Body of pancreas (tissue), 4 donors: ENCODE measurements at places on chromosomes 16 and 17.

DNA sequence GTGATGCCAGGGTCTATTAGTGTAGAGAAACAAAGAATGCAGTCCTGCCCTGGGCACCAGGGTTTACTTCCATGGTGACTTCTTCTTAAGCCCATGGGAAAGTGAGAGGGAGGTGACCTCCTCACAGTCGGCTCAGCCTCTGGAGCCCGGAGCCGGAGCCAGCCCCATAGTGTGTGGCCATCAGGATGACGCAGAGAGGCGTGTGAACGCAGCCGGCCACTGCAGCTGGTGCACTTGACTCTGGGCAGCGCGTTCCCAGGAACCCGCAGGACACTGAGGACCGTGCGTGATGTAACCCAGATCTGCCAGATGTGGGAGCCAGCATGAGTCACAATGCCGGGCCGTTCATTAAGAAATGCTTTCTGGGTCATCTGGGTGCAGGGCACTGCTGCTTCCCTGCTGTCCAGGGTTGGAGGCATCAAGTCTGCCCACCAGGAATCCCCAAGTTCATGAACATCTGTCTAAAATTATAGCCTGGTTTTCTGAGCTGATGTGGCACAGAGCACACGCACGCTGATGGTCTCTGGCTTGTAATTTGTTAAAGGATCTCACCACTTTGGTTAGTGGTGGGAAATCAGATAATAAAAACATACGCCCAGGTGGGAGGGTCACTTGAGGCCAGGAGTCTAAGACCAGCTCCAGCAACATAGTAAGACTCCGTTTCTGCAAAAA is 114.1 kb downstream of the PITPNC1 start:
- peak; percentile 99 for DNase-seq

GRCh38 chr17:40501499-40501911 is at the start of gene TNS4:
TSS of gene TNS4 (minus strand) at chr17:40501623. CDS start at chr17:40496425, 5,198 bp downstream.
- no peak for DNase-seq

DNA sequence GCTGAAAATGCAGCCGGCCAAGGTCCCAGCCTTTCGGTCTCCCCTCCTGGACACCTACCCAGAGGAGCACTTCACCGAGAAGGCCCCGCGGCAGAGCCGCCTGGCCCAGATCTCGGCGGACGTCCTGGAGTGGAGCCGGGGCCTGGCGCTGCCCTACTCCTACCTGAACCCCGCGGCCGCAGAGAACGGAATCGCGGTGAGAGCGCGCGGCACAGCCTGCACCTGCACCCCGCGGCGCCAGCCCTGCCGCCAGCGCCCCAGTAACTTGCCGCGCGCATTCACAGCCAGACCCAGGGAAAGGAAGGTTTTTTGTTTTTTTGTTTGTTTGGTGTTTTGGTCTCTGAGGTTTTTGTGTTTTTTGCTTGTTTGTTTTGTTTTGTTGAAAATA is 15.2 kb downstream of the ALOX12B start:
- DNase-seq: no peak

DNA sequence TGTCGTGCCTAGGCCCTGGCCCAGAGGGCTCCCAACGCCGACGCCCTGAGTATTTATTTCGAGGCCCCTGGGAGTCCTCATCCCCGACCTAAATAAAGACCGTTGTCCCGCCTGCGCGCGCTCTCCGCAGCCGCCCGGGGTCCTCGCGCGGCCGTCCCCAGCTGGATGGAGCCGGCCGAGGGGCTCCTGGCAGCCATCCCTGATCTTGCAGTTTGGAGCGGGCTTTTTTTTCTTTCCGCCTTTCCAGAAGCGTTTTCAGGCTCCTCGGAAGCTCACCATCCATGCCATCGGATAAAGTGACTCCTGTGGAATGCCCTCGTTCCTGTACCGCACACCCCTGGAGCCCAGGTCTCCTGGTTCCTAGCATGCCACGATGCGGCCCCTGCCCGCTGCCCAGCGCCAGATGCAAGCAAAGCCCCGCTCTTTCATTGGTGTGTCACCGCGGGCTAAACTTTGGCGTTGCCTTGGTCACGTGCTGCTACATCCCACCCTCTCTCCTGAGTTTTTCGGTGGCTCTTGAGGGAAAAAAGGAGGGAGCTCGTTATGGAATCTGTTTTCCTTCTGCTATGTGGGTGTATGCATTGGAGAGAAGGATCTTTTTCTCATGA is 716 bp downstream of the TMEM94 start:
- no peak for DNase-seq

DNA sequence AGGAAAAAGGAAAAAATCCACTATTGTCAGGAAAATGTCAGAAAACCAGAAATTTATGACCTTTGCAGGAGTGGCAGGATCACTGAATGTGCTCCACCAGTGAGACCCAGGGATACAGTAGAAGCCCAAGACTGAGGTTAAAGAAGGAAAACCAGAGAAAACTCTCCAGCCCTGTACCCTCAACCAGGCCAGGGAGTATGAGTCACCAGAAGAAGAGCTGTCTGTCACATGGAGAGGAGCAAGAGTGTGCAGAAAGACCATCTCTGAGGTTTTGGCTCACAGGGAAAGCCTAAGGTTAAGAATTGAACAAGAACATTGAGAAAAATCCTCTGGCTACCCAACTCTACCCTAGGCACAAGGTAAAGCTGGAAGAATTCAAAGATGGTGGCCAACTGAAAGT is 47.6 kb upstream of the MON1B start:
- no peak for DNase-seq

DNA sequence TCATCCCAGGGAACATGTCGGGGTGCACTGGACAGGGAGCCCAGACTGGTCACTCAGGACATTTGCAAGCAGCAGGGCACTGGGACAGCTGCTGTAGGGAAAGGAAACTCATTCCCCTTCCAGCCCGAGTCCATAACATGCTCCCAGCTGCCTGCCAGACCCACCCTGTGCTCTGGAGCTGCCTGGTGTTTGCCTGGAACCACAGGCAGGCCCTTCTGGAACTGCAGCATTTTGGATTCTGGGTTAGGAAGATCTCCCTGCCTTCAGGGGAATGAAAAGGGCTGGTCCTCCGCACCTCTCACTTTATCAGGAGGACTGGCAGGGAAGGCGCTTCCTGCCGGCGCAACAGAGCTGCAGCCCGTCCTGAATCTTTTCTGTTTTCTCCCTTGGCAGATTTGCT is 41.2 kb downstream of the MEAK7 start:
- no peak for DNase-seq

DNA sequence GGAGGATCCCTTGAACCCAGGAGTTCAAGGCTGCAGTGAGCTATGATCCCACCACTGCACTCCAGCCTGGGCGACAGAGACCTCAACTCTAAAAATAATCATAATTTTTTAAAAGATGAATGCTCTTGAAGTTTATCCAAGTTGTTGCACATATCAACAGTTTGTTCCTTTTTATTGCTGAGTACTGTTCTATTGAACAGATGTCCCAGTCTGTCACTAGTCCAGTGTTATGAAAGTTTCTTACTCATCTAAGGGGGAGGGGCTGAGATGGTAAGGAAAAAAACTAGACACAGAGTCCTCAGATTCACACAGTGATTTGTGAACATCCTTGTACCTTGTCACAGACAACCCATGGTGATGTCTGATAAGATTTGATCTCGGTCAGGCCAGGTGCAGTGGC is 3.9 kb downstream of the ACAP1 start:
- DNase-seq: no peak

- no peak for DNase-seq
Measured at GRCh38 chr16:81744911-81745310, 34.2 kb upstream of the PLCG2 start.

DNA sequence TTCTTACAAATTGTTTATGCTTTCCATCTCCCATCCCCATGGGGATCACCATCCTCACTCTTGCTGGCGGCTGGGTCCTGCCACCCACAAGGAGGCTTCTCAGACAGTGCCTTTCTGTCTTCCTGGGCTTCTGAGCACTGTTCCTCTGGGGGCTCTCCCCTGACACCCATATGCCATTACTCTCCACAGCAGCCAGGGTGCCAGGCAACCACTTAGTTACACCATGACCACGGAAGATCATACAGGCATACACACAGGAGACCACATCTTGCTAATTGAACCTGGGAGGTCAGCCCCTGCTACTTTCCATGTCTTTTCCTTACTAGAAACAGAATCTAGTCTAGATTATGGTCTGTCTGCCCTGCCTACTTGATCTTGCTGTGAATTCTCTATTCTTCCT is 27.7 kb upstream of the HS3ST2 start:
- DNase-seq: no peak

GRCh38 chr16:7650431-7650830 is 317.8 kb downstream of the RBFOX1 start:
- no peak for DNase-seq

- peak; percentile 78 for DNase-seq
Measured at GRCh38 chr17:72474719-72475477, 354.1 kb downstream of the SOX9 start.

- DNase-seq: no peak
Measured at GRCh38 chr17:29577001-29577370, 8.5 kb downstream of the TP53I13 start.

DNA sequence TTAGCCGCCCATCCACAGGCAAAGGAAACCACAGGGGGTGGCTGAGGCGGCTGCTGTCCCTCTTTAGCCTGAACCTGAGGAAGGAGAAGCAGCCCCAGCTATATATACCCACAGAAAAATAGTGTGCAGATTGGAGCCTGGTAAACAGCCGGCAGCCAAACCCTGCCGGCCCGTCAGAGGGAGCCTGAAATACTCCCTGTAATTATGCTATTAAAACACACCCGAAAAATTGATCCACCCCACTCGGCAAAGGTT is 6.8 kb downstream of the PIEZO1 start:
- no peak for DNase-seq

DNA sequence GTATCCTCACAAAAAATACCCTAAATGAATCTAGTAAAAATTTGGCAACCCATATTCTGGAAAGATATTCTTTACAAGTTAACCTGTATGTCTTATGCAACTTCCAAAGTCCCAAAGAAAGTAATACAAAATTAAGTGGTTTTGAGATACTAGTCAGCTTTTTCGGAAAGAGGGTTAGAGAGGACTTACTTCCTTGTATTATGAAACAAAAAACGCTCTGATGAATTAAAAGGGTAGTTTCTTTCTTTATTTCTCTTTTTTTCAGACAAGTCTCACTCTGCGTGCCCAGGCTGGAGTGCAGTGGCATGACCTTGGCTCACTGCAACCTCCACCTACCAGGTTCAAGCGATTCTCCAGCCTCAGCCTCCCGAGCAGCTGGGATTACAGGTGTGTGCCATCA is 51.6 kb downstream of the KANSL1 start:
- DNase-seq: no peak

DNA sequence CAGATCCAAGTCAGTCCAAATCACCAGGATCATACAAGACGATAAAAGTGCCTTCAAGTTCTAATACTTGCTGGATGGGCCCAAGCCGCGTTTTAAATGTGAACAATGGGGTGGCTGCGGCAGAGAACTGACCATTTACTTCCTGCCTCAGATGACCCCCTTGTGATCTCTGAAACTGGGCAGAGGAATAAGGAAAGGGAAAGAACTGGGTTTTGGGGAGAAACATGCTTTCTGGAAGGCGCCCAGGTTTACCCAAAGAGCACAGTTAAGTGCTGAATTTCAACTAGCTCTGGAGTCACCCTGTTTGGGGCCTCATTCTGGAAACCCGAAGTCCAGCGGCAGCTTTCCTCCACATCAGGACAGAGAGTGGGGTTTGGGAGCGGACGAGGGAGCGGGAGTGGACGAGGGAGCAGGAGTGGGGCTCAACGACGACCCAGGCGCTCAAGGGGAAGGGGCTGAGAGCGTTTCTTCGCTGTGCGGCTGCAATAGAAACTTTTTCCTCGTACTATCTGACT is 1.6 kb downstream of the FAM20A start:
- DNase-seq: no peak

DNA sequence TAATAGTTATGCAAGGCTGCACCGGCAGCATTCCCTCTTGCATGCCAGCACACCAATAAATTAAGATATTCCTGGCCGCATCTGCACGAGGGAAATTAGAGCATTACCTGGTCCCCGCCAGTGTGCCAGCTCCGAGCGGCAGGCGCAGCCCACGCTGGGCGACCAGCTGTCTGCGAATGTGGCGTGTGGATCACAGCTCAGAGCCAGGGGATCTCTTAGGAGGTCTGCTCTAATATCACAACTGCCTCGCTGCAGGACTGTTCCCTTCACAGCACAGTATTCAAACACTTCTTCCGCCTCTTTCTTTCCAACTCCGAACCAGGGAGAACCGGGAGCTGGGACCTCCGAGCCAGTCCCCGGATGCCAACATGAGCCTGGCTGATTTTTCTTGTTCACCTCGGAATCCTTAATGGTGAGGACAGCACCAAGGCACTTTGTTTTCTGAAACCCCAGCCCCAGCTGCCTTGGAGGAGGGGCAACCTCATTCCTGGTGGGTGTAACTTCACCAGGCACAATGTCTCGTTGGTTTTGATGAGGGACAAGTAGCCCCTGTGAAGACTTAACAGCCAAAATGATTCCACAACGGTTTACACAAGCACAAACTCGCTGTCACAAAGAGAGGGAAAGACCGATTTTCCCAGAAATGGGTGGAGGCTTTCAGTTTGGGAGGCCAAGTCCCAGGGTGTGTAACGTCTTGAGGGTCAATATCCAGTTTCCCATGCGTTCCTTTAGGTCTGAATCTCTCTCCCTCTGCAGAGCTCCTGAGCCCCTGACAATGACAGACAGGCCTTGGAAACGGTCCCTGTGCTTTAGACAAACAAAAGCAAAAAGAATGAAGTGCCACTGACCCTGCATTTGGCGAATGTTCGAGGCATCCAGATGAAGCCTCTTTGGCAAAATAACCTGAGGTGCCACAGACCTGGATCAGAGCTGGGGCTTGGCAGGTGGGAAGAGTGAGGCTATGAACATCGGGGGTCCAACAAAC is 213.2 kb downstream of the C16orf78 start:
- DNase-seq: no peak

- DNase-seq: no peak
Measured at GRCh38 chr16:7422036-7422888, 89.6 kb downstream of the RBFOX1 start.

DNA sequence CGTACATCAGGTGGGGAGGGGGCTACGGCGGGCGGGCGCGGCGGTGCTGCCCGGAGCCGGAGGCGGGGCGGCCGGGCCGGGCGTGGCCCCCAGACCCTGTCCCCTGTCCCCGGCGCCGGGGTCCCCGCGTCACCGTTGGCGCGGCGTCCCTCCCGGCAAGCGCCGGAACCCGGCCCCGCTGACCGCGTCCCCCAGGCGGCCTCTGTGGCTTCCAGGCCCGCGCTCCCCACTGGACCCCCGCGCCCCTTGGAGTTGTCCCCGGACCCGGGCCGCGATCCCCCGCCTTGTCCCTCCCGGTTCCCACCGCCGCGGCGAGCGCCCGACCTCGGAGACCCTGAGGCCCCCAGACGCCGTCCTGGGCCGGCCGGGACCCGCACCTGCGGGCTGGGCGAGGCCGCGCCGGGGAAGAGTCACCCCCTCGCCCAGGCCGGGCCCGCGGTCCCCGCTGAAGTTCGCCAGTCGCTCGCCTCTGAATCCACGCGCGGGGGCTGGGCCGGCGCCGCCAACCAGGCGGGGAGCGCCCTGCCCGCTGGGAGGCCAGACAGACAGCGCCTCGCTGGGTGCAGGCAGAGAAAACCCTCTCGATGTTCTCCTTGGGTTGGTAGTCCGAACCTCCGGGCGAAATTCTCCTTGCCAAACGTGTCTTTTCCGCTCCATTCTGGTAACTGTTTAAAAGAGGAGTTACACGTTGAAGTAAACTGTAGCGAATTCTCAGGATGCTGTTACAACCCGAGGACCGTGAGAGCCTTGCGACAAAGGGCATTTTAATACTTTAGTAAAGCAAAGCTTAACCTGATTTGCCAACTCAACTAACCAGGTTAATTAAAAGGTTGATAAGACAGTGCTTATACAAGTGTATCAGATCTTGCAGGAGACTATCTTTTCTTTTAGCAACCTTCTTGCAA is 761 bp downstream of the GAN start:
- peak; percentile 58 for DNase-seq

- no peak for DNase-seq
Measured at GRCh38 chr17:59637611-59638310, 18.1 kb downstream of the CLTC start.
